ENCODE measurements at places on chromosomes 1 and 21.

- no peak for DNase-seq
Observed at GRCh38 chr1:17658837-17659236, 96.3 kb upstream of the ACTL8 start.

DNA sequence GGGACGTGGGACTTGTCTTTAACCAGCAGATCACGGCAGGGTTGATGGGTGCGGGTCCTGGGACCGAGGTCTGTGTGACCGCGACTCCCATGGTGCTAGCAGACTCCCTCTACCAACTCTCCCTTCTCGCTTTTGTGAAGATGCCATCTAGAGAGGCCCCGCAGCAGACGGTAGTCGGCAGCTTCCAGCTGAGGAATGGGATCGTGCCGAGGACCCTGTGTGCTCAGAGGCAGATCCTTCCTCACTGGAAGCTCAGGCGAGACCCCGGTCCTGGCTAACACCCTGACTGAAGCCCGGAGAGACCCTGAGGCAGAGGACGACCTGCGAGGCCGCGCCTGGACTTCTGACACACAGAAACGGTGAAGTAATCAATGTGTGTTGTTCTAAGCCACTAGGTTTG, 12.5 kb upstream of the SPATC1L start:
- no peak for DNase-seq

GRCh38 chr1:77370583-77371306, 88.9 kb downstream of the AK5 start:
- DNase-seq: no peak

DNA sequence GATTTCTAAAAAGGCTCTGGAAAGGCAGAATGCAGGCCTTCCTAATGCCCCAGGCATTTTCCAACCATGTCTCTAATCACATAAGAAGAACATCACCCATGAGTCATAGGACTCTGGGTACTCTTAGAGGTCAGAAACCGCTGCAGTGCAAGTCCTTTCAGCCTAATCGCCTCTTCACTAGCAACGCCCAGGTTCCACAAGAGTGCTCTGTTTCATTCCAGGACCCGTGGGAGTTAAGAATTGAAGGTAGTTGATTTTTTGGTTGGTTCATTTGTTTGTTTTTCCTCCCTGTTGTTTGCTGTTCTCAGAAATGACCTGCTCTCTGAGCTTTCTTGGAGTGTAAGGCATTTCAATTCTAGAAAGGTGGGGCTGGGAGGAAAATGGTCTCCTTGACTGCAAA, 123.2 kb downstream of the NR5A2 start:
- no peak for DNase-seq

DNA sequence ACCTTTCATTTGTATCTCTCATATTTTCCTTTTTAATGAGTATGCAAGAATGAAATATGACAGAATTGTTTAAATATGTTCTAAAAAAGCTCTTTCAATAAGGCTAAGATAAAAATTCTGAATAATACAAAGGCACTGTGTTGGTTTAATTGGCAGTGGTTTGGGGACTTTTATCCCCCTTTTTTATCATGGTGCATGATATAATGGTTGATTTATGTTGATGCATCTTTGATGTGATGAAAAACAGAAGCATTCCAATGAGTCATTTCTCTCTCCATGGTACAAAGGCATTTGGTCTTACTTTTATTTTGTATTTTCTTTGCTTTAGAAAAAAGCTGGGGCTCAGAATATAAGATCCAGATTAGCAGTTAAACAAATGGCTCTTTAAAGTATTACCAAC, 127.2 kb upstream of the GREM2 start:
- DNase-seq: no peak
